ENCODE measurements at places on chromosomes 11 and 22.

GRCh38 chr11:45848654-45849081, 1.4 kb downstream of the CRY2 start:
- no peak for DNase-seq

DNA sequence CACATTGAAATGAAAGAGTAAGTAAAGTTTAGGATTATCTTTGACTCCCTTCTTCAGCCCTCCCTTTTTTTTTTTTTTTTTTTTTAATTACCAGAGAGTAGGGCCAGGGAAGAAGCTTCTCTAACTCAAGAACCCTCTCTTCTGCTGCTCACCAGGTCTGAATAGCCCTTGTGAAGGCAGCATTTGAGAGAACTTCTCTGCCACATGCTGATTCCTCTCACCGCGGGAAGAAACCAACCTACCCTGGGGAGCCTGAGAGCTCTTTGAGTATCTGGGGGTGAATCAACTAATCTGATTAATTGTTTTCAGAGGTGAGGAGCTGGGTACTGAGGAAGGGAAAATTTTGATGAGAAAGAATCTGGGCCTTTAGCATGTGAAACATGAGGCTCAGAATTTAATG, 434.5 kb upstream of the CCDC90B start:
- no peak for DNase-seq

DNA sequence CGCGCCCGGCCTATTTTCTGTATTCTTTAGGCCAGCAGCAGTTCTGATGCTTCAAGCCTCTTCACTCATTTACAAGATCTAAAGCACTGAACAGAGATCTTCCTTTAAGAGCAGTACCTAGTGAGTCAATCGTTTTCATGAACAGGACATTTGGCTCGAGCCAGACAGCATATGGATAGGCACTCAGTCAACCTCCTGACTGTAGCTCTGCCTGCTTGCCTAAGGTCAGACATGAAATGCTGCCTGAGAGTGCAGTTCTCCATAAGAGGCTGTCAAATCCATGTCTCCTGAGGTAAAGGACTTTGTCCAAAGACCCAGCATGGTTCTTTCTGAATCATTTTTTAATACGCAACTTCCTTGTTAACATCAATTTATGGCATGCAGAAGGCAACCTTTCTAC, 941.2 kb downstream of the DLG2 start:
- DNase-seq, result no peak

DNA sequence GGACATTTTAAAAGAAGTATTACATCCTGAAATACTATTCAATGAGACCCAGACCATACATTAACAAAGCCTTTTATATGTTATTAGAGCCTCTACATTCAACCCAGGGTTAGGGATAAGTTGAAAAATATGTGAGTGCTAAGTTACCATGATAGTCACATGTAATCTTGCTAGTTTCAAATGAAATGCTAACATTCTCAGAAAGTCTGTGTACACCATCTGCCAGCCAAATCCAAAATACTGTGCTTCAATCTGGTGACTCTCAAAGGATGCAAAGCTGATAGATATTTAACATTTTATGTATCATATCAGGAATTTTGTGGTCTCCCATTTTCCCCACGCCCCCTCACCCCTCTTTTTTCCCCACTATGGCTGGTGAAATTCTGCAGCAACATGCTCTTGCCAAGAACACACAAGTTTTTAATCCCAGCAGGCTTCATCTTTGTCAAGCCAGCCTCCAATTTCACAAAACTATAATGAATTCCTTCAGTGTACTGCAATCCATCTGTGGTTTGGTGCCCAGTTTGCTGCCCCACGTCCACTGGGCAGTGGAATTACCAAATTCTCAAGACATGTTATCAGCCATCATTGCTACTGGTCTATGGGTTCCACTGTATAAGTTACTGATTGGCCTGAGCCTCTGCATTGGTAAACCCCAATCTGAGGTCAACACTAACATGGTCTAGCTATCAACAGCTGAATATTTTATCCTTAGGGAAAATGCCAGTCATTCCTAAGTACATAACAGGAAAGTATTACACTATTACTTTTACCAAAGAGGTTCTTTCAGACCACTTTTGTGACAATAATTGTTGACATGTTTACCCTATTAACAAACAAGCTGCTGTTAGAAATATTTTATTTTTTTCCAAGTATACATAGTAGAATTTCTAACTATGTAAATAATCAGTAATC, 1.5 kb upstream of the PICALM start:
- DNase-seq, result no peak
